Activated CD4-positive, alpha-beta T cell treated with anti-CD3 and anti-CD28 coated beads, Interleukin-2, amount 10 ng/mL, durations not matched to agents 24 days and 14 days (primary cell): ENCODE measurements at places on chromosomes 3 and 15. TPM values are rescaled to one million over a fixed set of nuclear protein-coding genes. Genes with fewer than 3 reads are reported as not detected.

Gene TIMP4
- 0.19 and 0.33 TPM in 2 replicates for total RNA-seq

Gene SMCO1
- total RNA-seq = not detected in 2 replicates

Gene CCR3
- not detected in 2 replicates for total RNA-seq

Gene SCAMP2
- total RNA-seq = 89.4 and 94.8 TPM in 2 replicates

GRCh38 chr15:53910236-53910849, 67.9 kb upstream of the UNC13C start:
- H3K27me3 ChIP-seq = no peaks in the 10 kb centered on the region
- no peaks in the 10 kb centered on the region for H3K4me1 ChIP-seq
- no peak overlapping the region for H3K4me3 ChIP-seq
- no peak for DNase-seq
- no peak overlapping the region for H3K27ac ChIP-seq

DNA sequence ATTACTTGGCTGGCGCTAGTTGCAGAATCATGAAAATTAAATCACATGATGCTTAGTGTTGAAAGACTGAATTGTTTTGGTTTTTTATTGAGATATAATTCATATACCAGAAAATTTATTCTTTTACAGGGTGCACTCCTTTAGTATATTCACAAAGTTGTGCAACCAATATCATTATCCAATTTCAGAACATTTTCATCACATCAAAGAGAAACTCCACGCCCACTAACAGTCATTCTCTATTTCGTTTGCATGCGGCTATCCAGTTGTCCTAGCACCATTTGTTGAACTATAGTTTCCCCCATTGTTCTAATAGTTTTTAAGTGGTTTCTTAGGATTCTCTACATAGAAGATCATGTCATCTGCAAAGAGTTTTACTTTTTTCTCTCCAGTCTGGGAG, 3.7 kb downstream of the EHD4 start:
- no peak overlapping the region for H3K27ac ChIP-seq
- no peaks in the 10 kb centered on the region for H3K27me3 ChIP-seq
- no peak overlapping the region for H3K4me3 ChIP-seq
- peaks cover 55% of the 10 kb centered on the region for H3K4me1 ChIP-seq
- peaks cover 27% of the 10 kb centered on the region for H3K36me3 ChIP-seq

DNA sequence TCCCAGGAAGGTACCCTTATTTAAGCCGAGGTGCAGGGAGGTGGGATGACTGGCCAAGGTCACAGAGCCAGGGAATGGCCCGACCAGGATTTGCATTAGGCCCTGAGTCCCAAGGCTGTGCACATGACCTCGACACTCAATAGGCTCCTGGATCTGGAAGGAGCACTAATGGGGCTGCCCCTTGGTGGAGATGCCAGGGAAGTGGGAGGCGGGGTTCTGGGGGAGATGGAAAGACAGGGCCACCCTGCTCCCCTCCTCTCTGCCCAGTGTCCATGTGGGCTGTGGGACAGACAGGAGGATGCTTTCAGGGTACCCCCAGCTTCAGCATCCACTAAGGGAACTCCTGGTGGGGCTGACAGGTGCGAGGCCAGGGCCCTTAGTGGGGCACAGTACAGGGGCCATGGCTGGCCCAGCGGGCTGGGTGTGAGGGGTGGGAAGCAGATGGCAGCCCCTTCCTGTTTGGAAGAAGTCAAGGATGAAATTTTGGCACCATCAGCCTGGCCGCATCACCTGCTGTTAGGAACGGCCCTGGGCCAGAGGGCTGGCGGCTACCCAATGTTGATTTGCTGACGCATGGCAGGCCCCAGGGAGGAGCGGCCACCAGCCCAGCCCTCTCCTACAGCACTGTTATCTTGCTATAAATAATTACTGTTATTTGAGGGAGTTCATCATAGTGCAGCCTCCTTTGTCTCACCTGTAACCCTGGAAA, 37.3 kb downstream of the ATP2B2 start:
- no peak for DNase-seq
- H3K27me3 ChIP-seq = peaks cover 14% of the 10 kb centered on the region
- H3K27ac ChIP-seq = no peak overlapping the region
- no peaks in the 10 kb centered on the region for H3K36me3 ChIP-seq

GRCh38 chr3:64150623-64151207, 74.6 kb downstream of the PRICKLE2 start:
- DNase-seq = no peak
- H3K27me3 ChIP-seq = no peaks in the 10 kb centered on the region
- no peaks in the 10 kb centered on the region for H3K36me3 ChIP-seq
- H3K4me1 ChIP-seq = no peaks in the 10 kb centered on the region
- no peak overlapping the region for H3K27ac ChIP-seq
